NCI-H2171 (cell line): ENCODE measurements at places on chromosomes 2 and 18.

DNA sequence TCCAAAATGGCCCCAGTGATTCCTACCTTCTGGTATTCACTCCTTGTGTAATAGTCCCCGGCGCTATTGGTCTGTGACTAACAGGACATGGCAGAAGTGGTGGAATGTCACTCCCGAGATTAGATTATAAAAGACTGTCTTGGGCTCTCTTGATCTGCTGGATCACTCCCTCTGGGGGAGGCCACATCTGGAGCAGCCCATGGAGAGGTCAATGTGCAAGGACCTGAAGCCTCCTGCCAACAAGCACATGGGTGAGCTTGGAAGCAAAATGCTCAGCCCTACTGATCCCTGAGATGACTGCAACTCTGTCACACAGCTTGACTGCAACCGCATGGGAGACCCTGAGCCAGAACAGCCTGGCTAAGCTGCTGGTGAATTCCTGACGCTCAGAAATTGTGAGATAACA is 94.3 kb upstream of the GLI2 start:
- DNase-seq, result no peak

GRCh38 chr2:236677368-236677767 is 107.7 kb downstream of the ACKR3 start:
- peak; percentile 16 for DNase-seq

DNA sequence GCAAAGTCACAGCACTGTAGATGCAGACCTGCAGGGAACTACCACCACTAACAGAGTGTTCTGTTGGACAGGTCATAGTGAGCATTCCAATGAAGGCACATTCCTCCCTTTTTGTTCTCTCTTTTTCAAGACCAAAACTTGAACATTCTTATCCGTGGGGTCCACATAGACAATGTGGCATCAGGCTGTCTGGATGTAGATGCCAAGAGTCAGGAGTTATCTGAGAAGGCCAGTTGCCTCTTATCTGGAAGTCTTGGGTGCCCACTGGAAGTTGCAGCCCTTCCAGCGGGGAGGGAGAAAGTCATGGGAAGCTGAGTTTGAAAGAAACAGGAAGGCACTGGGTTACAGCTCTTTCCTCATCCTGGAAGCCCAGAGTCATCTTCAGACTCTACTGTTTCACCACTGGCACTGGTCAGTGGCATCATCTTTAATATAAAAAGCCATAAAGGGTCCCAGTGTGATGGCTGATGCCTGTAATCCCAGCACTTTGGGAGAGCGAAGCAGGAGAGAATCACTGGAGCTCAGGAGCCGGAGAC is 61.4 kb downstream of the FAM161A start:
- no peak for DNase-seq

GRCh38 chr2:43328133-43328532 is 101.7 kb upstream of the ZFP36L2 start:
- DNase-seq, result peak; percentile 31

DNA sequence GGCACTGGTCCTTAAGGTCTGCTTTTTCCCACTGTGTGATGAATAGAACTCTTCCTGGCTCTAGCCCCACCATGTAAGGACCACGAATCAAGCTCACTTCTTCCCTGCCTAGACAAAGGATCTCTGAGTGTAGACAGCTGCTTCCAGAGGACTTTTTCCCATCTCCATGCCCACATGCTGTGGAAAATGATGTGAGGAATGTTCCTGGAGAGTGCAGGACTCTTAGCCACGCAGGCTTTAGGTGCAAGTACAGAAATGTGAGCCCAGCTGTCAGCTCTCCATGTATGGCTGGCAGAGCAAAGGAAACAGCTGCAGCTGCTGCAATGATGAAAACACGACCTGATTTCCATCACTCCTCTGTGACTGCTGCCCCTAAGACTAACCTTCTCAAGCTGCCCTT is 35.5 kb downstream of the NXPH2 start:
- DNase-seq, result peak; percentile 33

DNA sequence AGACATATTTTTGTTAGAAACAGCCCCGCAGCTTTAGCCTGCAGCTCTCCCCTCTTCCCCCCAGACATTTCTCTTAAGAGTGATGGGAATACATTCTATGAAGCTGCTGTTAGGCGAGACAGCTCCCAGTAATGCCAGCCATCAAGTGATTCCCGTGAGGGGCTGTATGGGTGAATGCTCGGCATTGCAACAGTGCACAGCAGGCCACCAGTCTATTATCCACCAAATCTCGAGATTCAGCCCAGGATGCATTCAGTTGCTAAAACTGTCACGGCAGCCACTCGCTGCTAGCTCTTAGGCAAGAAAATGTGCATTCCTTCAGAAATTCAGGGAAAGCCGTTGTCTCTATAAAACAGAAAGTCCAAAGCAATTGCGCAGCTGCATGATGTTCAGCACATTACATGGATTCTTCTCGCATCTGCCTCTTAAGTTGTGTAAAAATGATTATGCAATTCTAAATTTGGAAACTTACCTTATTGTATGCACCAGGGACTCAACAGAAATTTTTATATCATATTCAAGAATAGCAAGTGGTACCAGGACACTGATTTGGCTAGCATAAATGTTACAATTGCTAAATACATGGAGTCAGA is 211.3 kb upstream of the ARL4C start:
- no peak for DNase-seq

DNA sequence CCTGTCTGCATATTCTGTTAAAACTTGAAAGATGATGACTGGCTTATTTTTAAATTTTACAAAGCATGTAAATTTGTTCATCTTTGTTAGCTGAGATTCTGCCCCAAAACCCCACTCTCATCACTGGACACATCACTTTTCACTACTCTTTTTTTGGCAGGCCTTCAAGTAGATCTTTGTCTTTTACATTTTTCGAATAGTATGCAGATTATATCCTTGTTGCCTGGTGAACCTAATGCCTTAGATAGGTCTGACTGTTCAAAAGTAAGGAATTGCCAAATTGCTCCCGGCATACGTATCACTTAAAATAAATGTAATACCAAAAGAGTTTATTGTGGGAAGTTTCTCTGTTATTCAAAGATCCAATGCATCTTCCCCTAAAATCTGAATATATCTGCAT is 303.3 kb downstream of the XIRP2 start:
- no peak for DNase-seq

- DNase-seq, result no peak
Measured at GRCh38 chr18:35707247-35707646, 125.7 kb downstream of the GALNT1 start.

DNA sequence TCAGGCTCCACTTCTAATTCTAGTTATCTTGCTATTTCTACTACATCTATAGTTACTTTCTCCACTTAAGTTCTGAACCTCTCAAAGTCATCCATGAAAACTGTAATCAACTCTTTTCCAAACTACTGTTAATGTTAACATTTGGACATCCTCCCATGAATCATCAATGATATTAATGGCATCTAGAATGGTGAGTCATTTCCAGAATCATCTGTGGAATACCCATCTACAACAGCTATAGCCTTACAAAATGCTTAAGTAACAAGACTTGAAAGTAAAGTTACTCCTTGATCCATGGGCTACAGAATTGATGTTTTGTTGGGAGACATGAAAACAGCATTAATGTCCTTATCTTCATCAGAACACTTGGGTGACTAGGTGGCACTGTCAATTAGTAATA is 35.4 kb downstream of the BARD1 start:
- DNase-seq, result no peak

- DNase-seq, result no peak
Measured at GRCh38 chr18:69490813-69491212, 90.1 kb downstream of the DOK6 start.

DNA sequence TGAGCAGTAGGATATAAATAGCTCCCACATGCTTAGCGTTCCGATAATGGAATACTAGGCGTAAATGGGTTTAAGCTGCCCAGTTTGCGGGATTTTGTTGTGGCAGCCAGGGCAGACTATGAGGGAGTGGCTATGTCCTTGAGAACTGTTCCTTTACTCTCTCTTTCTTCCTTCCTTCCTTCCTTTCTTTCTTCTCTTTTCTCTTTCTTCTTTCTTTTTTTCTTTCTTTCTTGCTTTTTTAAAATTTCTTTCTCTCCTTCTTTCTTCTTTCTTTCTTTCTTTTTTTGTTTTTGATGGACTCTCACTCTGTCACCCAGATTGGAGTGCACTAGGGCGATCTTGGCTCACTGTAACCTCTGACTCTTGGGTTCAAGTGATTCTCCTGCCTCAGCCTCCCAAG is 9.1 kb upstream of the PRELID3A start:
- no peak for DNase-seq

DNA sequence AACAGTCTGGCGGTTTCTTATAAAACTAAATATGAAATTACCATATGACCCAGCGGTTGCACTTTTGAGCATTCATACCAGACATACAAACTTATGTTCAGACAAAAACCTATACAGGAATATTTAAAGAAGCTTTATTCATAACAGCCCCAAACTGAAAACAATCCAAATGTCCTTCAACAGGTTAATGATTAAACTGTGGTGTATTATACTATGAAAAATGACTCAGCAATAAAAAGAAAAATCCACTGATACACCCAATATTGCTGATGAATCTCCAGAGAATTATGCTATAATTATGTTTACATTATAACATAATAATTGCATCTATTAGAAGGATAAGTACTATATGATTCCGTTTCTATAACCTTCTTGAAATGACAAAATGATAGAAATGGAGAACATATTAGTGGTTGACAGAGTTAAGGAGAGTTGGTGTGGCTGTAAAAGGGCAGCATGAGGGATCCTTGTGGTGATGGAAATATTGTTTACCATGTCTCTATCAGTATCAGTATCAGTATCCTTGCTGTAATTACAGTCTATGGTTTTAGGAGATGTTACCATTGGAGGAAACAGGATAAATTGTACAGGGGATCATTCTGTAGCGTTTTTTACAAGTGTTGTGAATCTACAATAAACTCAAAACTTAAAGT is 127.1 kb downstream of the DSC3 start:
- DNase-seq, result no peak

DNA sequence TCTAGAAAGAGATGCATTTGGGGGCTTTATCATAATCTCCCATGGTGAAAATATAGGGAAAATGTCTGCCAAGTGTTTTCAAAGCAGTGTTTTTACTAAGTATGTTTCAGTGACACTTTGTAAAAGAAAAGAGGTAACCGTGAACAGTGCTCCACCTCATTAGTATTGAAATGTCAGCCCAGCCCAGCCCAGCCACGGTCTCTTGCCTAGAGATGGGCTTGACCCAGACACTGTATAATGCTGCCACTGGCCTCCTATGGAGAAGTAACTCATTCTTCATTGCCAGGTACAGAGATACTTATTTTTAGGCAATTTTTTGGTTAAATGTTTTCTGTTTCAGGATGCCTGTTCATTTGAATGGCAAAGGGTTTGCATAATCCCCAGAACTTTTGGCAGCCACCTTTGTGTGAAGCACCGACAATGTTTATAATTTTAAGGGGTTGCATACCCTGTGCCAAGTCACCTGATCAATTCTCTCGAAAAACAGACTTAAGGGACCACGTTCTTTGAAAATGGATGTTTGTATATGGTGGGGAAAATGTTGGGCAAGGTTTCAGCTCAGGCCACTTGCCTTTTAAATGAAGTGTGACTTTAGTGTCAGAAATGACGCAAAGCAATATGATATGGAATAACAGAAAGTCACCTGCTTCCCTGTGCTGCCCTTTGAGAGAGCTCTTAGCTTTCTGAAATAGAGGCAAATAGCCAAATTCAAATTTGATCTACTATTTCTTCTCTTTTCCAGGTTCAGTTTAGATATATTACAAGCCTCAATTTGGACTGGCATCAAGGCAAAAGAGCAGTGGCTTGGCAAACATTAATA is 314.5 kb upstream of the RGPD4 start:
- DNase-seq, result no peak
